ENCODE measurements at places on chromosomes 5 and 9. TPM values are rescaled to one million over a fixed set of nuclear protein-coding genes. Genes with fewer than 3 reads are reported as not detected.

DNA sequence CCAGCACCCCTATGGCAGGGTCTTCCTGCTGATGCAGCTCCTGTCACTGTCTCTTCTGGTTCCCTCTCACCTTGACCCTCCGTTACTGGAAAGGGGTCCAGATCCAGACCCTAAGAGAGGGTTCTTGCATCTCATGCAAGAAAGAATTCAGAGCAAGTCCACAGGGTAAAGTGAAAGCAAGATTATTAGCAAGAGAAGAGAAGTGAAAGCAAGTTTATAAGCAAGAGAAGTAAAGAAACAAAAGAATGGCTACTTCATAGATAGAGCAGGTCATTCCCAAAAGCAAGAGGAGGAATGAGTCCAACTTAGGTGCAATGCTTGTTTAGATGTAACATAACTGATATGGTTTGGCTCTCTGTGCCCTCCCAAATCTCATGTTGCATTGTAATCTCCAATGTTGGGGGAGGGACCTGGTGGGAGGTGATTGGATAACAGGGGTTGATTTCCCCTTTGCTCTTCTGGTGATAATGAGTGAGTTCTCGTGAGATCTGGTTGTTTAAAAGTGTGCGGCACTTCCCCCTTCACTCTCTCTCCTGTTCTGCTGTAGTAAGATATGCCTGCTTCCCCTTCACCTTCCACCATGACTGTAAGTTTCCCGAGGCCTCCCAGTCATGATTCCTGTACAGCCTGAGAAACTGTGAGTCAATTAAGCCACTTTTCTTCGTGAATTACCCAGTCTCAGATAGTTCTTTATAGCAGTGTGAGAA lies 183.3 kb downstream of the MED10 start:
- no peak overlapping the region for H3K27ac ChIP-seq
- no peaks in the 10 kb centered on the region for H3K4me1 ChIP-seq
- DNase-seq: no peak
- H3K27me3 ChIP-seq: no peaks in the 10 kb centered on the region

DNA sequence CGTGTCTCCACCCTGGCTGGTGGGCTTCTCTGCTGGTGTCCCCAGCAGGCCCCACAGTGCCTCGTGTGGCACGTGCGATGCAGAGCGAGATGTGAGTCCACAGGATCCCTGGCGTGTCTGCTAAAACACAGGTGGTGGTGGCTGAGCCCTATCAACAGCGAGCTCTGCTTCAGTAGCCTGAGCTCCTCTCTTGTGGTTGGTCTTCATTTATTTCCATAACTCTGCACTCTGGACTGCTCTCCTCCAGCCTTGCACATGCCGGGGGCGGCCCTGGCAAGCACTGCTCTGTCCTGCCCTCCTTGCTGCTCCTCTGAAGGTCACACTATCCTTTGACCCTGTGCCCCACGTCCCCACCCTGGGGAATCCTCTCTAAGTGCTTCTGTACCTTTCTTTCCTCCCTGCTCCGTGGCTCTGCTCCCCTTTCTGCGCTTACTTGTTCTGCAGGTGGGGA lies 59.2 kb downstream of the NSUN2 start:
- no peak overlapping the region for H3K27ac ChIP-seq
- H3K4me3 ChIP-seq: no peak overlapping the region
- no peaks in the 10 kb centered on the region for H3K36me3 ChIP-seq
- no peaks in the 10 kb centered on the region for H3K27me3 ChIP-seq
- peaks cover 6% of the 10 kb centered on the region for H3K4me1 ChIP-seq

GRCh38 chr5:17317473-17317872 lies 100.0 kb downstream of the BASP1 start:
- H3K27me3 ChIP-seq: no peaks in the 10 kb centered on the region
- no peaks in the 10 kb centered on the region for H3K36me3 ChIP-seq
- H3K4me1 ChIP-seq: no peaks in the 10 kb centered on the region
- DNase-seq: no peak

DNA sequence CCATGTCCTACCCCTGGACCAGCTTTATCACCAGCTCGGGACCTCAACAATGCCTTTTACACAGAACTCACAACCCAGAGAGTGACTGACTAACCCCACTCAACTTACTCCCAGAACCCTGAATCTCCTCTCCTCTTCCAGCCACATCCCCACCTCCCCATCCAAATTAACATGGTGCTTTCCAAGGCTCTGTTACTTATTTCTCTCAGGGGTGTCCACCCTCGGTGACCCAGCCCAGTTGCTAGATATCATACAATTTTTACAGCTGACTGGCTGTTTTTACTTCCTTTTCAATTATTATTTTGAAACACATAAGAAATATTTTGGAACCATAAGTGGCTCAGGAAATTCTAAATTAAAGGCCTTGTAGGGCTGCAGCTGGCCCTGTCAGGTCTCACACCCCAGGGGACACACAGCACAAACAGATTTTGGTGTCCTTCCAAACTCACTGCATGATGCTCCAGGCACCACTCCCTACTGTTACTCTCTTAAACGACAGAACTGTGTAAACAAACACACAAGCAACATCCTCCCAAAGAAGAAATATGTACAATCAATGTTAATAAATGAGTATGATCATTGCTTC lies 180.6 kb downstream of the ADAMTS12 start:
- peak overlapping the region; percentile 45 for H3K27ac ChIP-seq
- H3K4me3 ChIP-seq: no peak overlapping the region
- DNase-seq: peak; percentile 41
- no peaks in the 10 kb centered on the region for H3K4me1 ChIP-seq

- no peaks in the 10 kb centered on the region for H3K27me3 ChIP-seq
- H3K4me1 ChIP-seq: no peaks in the 10 kb centered on the region
- H3K27ac ChIP-seq: no peak overlapping the region
- H3K36me3 ChIP-seq: no peaks in the 10 kb centered on the region
- H3K4me3 ChIP-seq: no peak overlapping the region
Observed at GRCh38 chr5:1975406-1975715, 92.6 kb upstream of the IRX4 start.

DNA sequence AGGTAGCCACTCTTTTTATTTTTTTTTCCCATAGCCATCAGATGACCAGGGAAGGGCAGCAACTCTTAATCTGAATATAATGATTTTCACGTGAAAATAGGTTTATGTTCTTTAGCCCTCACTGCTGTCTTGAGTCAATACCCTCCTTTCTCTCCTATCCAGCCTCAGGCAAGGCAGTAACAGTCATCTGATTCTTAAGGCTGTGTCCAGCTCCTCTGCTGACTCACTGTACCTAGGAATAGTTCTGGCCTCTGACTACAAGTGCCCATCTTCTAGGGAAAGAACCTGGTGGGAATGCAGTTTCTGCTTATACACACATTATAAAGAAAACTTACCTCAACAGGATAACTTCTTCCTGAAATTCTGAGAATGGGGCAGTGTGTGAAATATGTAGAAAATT lies 30.7 kb downstream of the DHX29 start:
- H3K4me1 ChIP-seq: no peaks in the 10 kb centered on the region
- no peak overlapping the region for H3K27ac ChIP-seq
- no peaks in the 10 kb centered on the region for H3K27me3 ChIP-seq
- peak; percentile 12 for DNase-seq
- no peak overlapping the region for H3K4me3 ChIP-seq
- H3K36me3 ChIP-seq: peaks cover 93% of the 10 kb centered on the region

DNA sequence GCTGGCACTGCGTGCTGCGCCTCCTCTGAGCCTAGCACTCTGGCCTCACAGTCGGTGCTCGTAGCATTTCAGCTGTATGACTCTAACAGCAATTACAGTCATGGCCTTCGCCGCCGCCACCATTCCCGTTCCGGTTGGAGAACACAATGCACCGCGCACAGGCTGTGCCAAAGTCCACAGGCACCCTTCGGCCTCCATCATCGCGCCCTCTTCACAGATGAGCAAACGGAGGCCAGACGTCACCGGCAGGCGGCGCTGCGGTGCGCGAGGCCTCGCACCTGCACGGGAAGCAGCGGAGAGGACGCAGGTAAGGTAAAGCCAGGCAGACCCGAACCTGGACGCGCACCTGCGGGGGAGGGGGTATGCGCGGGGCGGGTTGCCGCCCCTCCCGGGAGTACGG lies 128.9 kb downstream of the BARX1 start:
- H3K4me3 ChIP-seq: no peak overlapping the region
- no peak for DNase-seq
- H3K36me3 ChIP-seq: no peaks in the 10 kb centered on the region
- no peaks in the 10 kb centered on the region for H3K4me1 ChIP-seq
- no peak overlapping the region for H3K27ac ChIP-seq

GRCh38 chr5:109614301-109614700 lies 75.4 kb upstream of the MAN2A1 start:
- no peak overlapping the region for H3K4me3 ChIP-seq
- H3K36me3 ChIP-seq: no peaks in the 10 kb centered on the region
- DNase-seq: no peak
- no peaks in the 10 kb centered on the region for H3K4me1 ChIP-seq
- H3K27ac ChIP-seq: no peak overlapping the region

- no peak overlapping the region for H3K4me3 ChIP-seq
- no peaks in the 10 kb centered on the region for H3K27me3 ChIP-seq
- no peak overlapping the region for H3K27ac ChIP-seq
- H3K36me3 ChIP-seq: no peaks in the 10 kb centered on the region
- no peaks in the 10 kb centered on the region for H3K4me1 ChIP-seq
Observed at GRCh38 chr9:93911801-93912554, 43.2 kb downstream of the BARX1 start.

DNA sequence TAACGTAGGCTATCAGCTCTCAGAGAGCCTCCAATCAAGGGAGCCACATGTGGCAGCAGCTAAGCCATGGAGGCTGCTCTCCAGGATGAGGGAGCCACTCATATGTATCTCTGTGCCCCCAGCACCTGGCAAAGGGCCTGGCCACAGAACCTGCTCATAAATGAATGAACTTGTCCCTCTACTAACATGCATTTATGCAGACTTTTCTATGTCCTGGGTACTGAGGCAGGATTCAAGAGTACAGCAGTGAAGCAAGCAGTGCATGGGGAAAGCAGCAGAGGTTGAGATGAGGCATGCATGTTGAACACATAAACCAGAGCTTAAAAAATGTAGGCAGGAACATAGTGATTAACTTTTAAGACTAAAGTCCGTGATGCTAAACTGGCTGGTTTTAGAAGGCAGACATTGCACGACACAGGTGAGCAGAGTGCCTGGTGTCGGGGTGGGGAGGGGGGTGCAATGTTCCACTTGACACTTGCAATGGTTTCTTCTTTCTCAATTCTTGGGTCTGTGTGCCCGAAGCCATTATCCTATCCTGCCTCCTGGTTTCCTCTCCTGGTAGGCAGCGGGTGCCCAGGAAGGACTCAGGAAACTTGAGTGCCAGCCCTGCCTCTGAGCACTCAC lies 142.8 kb upstream of the ALDH1B1 start:
- H3K4me3 ChIP-seq: no peak overlapping the region
- DNase-seq: no peak
- H3K36me3 ChIP-seq: no peaks in the 10 kb centered on the region
- no peaks in the 10 kb centered on the region for H3K4me1 ChIP-seq
- no peak overlapping the region for H3K27ac ChIP-seq

- no peaks in the 10 kb centered on the region for H3K4me1 ChIP-seq
- no peak overlapping the region for H3K27ac ChIP-seq
- no peaks in the 10 kb centered on the region for H3K36me3 ChIP-seq
Observed at GRCh38 chr9:132125361-132125760, 36.5 kb upstream of the NTNG2 start.

GRCh38 chr5:144015961-144016360 lies 154.5 kb downstream of the YIPF5 start:
- H3K4me1 ChIP-seq: no peaks in the 10 kb centered on the region
- H3K27ac ChIP-seq: no peak overlapping the region
- no peak for DNase-seq
- H3K27me3 ChIP-seq: no peaks in the 10 kb centered on the region
- no peaks in the 10 kb centered on the region for H3K36me3 ChIP-seq
- no peak overlapping the region for H3K4me3 ChIP-seq

DNA sequence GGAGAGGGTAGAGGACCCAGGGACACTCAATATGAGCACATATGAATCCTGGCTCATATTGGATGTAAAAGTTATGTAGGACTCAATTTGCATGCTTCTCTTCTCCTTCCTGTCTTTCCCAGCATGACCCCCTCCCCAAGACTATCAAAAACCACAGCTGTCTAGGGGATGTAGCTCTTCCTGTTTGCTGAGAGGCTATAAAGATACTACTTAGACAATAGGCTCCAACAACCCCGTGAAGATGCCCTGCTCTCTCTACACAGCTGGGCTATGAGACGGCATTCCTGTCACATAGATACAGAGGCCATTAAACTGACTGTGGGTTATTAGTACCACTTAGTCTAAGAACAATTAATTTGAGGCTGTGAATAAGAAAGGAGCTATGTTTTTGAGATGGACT lies 56.5 kb upstream of the PCSK1 start:
- H3K4me3 ChIP-seq: no peak overlapping the region
- H3K36me3 ChIP-seq: no peaks in the 10 kb centered on the region
- H3K27ac ChIP-seq: no peak overlapping the region

- H3K4me3 ChIP-seq: no peak overlapping the region
- no peaks in the 10 kb centered on the region for H3K4me1 ChIP-seq
- H3K27me3 ChIP-seq: no peaks in the 10 kb centered on the region
- no peaks in the 10 kb centered on the region for H3K36me3 ChIP-seq
- DNase-seq: peak; percentile 15
- H3K27ac ChIP-seq: no peak overlapping the region
Observed at GRCh38 chr9:101443364-101443771, 7.8 kb upstream of the ALDOB start.

- no peak for DNase-seq
- H3K4me3 ChIP-seq: no peak overlapping the region
- no peak overlapping the region for H3K27ac ChIP-seq
- H3K36me3 ChIP-seq: no peaks in the 10 kb centered on the region
Observed at GRCh38 chr5:117496801-117497200, 922.2 kb upstream of the SEMA6A start.

DNA sequence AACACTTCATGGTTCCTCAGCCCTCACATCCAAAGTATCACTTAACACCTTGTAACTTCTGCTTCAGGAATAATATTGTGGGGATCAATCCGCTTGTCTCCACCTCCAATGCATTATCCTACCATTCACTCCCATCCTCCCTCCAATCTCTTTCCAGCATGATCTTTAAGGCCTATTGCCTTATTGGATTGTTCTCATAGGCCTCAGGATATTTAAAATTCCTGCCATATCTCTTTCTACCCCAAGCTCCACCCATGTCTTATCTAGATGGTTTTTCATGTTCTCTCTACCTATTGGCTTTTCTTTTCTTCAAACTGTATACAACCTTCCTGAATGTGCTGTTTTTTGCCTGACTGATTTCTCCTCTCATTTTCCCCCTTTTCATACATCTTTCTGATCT lies 7.2 kb downstream of the KDM4C start:
- no peaks in the 10 kb centered on the region for H3K36me3 ChIP-seq
- no peaks in the 10 kb centered on the region for H3K27me3 ChIP-seq
- H3K4me3 ChIP-seq: no peak overlapping the region

- no peak overlapping the region for H3K27ac ChIP-seq
- no peaks in the 10 kb centered on the region for H3K4me1 ChIP-seq
- H3K4me3 ChIP-seq: no peak overlapping the region
- no peaks in the 10 kb centered on the region for H3K36me3 ChIP-seq
- DNase-seq: no peak
- no peaks in the 10 kb centered on the region for H3K27me3 ChIP-seq
Observed at GRCh38 chr5:41148448-41148847, 64.9 kb downstream of the C6 start.

The IFNA21 gene
- not detected for total RNA-seq

The ECM2 gene
- 2.8 TPM for total RNA-seq

The PCDHGC4 gene
- total RNA-seq: 1.7 TPM

The PCDHA6 gene
- not detected for total RNA-seq
